ENCODE measurements at places on chromosomes 16 and 17.
A peak's percentile ranks its signal among the peaks of the same experiment; 100 is the strongest.

DNA sequence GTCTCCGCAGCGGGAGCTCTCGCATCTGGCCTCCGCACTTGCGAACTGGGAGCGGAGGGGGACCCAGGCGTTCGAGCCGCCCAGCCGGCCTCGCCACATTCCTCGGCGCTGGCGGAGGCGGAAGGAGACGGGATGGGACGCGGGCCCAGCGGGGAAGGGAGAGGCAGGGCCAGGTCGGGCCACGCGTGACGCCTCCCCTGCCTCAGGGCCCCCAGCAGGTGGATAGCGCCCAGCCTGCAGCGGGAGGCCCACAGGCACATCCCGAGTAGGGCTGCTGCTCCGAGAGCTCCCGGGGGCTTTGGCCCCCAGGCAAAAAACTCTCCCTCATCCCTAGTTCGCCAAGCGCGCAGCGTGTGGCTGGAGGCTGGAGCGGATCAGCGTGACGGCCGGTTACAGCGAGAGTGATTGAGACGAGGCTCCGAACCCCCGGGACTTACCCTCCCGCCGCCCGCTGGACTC lies 800 bp downstream of the PLEKHH3 start:
- peak; percentile 83 for DNase-seq

DNA sequence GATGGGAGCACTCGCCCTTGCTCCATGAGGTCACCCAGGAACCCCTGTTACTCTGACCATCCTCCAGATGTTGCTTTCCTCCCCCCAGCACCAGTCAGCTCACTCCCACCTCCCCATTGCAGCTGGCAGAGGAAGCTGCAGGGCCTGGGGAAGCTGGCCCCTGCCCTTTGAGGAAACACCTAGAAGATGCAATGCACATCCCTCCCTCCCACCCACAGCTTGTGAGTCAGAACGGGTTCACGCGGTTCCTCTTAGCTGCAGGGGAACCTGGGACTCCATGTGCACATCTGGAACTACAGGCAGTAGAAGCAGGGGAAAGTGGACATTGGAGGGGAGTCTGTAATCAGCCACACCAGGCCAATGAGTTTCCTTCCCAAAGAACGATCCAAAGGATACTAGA lies 96.9 kb downstream of the KATNIP start:
- no peak for DNase-seq

GRCh38 chr17:34312080-34312479 lies 7.2 kb upstream of the CCL8 start:
- DNase-seq, result no peak

DNA sequence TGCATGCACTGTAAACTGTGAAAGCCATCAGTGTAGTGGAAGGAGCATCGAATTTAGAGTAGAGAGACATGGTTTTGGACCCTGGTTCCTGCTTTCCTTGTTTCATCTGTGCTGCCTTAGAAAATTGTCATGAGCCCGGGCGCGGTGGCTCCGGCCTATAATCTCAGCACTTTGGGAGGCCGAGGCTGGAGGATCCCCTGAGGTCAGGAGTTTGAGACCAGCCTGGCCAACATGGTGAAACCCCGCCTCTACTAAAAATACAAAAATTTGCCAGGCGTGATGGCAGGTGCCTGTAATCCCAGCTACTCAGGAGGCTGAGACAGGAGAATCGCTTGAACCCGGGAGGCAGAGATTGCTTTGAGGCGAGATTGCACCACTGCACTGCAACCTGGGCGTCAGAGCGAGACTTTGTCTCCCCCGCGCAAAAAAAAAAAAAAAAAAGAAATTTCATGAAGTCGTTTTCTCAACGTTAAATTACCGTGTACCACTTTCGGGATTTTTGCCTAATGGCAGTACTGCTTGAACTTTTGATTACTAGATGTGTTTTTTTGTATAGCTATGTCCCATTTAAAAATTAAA lies 912 bp downstream of the COQ7 start:
- no peak for DNase-seq

DNA sequence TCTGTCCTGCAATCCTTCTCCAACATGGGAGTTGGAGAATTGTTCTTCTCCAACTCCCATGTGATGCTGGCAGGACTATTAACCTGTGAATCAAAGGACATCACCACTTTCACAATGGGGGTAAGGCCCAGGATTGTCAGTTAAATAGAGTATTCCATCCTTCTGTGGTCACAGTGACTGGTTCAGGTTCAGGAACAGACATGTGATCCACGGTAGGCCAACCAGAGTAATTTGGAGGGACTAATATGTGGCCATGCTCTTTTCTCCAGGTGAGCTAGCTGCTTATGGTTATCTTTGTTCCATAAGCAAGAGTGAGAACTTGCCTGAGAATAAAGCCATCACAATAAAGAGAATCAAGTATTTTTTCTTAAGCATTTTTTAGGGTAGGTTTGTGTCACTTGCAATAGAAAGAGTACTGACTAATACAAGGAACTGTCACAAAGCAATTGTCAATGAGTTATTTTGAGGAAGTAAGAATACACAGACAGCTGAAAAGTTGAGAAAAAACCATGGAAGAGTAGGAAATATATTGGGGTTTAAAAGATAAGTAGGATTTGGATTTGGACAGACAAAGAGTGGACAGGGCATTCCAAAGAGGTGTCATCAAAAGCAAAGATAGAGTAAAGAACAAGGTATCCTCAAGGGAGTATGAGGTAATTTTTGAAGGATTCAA lies 63.4 kb downstream of the BRIP1 start:
- no peak for DNase-seq

- DNase-seq, result no peak
Measured at GRCh38 chr17:27532269-27533263, 76.3 kb downstream of the KSR1 start.

- DNase-seq, result peak; percentile 100
Measured at GRCh38 chr17:78186692-78187595, at the start of the genes AFMID and TK1. AFMID (plus strand) TSS chr17:78187362; CDS start chr17:78187371, 9 bp downstream. TK1 (minus strand) TSS chr17:78187052; CDS start chr17:78186994, 58 bp downstream.

GRCh38 chr16:2228161-2228824 lies 4.9 kb downstream of the E4F1 start:
- no peak for DNase-seq

DNA sequence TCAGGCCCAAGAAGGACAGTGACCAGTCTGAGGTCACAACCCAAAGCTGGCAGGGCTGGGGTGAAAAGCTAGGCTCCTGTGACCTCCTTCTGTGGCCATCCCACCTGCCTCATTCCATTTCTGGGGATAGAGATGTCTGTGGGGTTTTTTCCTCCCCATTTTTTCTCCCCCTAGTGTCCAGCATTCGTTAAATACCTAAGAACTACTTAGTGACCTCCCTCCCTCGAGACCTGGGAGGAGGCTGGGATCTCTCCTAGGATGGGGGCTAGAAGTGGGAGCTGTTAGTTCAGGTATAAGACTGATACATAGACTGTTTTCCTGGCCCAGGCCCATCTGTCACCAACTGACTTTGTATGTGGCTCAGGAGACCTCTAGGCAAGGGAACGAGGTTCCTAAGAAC lies 20.5 kb upstream of the STAC2 start:
- no peak for DNase-seq

DNA sequence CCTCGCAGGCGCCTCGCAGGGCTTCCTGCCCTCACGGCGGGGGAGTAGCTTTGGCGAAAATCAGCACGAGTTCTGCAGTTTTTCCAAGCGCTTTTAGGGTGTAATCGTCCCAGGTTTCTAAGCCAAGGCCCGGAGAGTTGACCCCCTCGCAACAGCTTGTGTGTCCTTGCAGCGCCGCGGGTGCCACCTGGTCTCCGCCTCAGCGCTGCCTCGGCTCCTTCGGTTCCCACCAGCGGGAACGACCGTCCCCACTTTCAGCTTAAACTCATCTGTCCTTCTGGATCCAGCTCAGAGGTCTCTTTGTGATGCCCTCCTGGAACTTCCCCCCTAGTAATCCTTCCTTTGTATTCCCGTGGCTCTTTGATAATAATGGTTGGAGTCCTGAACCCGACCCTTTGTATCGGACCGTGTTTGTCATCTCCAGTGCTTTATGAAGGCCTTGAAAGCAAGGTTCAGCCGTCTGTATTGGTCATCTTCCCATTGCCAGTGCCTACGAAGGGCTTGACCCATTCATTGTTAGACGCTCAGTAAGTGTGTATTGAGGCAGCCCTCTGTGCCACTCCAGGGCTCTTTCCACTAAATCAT lies 858 bp upstream of the SMARCE1 start:
- DNase-seq, result peak; percentile 88

DNA sequence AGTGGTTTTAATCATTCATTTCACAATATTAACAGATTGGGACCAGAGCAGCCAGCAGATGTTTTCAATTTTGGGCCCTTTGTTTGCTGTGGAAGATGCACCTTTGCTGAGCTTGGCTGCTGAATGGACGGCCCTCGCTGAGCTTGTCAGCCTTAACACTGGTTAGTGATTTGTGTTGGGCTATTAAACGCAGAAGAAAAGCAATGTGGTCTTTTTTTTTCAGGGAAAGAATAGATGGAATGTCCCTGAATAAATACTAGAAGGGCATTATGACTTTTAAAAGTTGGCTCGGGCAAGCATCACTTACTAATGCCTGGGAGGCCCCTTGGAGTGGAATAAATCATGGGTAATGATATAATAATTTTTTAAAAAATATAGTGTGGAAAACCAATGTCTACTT lies 297.0 kb downstream of the MAP2K6 start:
- DNase-seq, result no peak

- peak; percentile 54 for DNase-seq
Measured at GRCh38 chr16:89257281-89257731, 39.8 kb downstream of the ZNF778 start.

DNA sequence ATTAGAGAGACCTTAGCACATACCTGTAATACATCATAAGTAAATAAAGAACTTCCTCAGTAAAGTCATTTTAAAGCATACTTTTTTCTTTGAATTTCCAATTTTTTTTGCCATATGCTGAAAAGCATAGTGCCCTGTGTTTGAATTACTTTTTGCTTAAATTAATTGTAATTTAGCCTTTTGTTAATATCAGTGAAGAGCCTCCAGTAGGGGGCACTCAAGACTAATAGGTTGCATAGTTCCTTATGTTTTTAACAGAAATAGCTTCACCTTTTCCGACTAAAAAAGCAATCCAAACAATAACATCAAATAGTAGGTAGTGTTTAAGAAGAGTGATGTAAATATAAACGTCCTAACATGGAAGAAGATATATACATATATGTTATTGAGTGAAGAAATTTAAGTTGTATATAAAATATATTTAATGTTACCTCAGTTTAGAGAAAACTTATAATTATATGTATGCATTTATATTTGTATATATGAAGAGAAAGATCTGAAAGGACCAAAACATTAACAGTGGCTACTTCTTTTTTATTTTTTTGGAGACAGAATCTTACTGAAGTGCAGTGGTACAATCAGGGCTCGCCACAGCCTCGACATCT lies 18.6 kb downstream of the RAD51C start:
- no peak for DNase-seq

GRCh38 chr16:85863384-85863774 lies 35.6 kb upstream of the IRF8 start:
- DNase-seq, result no peak

- peak; percentile 66 for DNase-seq
Measured at GRCh38 chr17:30379303-30379902, 676 bp downstream of the CPD start.

GRCh38 chr16:48434653-48435317 lies 49.6 kb upstream of the SIAH1 start:
- DNase-seq, result no peak

GRCh38 chr17:30926516-30926915 lies 4.8 kb downstream of the ADAP2 start:
- DNase-seq, result no peak

- DNase-seq, result no peak
Measured at GRCh38 chr17:14092808-14093207, 23.5 kb downstream of the COX10 start.

DNA sequence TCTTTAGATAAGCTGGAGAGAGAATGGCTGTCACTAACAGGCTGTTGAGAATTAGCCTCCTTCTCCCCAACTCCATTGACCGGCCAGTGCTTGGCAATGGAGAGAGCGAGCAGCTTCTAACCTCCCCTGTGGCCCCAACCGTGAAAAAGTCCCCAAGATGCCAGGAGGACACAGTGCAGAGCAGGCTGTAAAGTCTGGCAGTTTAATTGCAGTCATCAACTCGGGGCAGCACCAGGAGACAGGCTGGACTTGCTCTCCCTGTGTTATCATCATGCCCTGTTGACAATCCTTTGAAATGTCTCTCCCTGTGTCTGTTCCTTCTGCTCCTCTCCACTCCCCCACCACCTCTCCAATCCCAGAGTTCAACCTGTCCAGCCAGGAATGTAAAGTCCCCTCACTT lies 705 bp upstream of the CDRT4 start:
- no peak for DNase-seq

DNA sequence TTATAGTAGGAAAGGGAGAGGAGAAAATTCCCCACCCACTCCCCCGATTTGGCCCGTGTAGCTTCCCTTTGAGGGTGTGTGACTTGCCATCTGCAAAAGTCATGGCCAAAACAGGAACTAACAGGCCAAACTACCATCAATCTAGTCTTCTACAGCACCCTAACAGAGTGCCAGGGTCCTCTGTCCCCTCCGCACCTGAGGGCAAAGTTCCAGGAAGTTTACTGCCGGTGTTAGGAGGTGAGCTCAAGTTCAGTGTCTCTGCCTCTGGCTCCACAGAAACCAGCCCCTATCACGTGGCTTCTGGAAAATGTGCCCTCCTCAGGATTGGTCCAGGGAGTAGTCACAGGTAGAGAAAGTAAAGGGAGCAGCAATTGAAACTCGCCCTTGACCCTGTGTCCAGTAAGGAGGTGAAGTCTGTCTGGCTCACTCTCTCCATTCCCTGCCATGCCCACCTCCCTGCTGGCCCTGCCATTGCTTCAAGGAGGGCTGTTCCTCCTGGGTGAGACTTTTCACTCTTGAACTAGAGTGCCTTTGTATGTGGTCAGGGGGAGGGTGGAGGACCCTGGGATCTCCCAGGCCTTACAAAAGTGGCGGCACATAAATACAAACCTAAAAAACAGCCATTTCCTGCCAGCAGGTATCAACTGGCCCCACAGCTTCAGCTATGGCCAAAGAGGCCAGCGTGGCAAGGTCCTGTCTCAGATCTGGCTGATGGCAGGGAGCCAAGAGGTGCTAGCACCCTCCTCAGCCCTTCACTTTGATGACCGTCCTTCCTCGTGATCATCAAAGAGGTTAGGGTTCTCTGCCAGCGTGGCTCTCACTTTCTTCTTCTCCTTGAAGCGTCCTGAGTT lies 5.3 kb downstream of the PRR15L start:
- no peak for DNase-seq

GRCh38 chr16:66295213-66295612 lies 71.3 kb upstream of the CDH5 start:
- DNase-seq, result no peak

DNA sequence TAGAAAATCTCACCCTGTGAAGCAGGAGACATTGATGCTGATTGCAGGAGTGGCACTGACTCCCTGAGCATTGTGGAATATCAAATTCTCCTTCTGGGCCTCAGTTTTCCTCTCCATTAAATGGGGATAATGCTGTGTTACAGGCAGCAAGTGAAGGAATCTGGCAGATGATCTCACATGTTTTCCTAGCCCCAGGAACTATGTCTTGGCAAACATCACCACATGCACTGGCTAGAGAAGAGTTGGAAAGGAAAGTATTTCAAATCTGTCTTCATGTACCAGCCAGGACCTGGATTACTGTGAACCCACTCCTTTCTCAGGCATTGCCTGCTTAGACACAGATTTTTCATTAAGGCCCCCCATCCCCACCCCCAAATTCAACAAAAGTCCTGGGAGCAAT lies 13.6 kb upstream of the CCL8 start:
- peak; percentile 6 for DNase-seq
